ENCODE measurements at places on chromosomes 5 and 9.

GRCh38 chr5:50745221-50745910, 78.9 kb downstream of the PARP8 start:
- DNase-seq, result no peak

GRCh38 chr5:137828180-137828579, 39.5 kb upstream of the MYOT start:
- no peak for DNase-seq

GRCh38 chr5:171386861-171387344, 746 bp upstream of the NPM1 start:
- no peak for DNase-seq

DNA sequence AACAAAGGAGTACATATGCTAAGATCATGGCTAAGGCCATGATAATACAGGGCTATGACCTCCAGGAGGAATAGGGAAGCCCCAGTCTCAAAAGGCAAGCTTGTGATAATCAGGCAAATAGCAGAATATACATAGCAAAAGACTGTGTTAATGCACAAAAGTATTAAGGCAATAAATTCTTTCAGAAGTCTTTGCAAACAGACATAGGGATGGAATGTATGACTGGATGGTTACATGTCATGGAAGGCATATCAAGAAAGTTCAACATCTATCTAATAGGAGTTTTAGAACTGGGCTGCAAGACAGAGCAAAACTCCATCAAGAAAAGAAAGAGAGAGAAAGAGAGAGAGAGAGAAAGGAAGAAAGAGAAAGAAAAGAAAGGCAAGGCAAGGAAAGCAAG, 264.5 kb upstream of the CDH6 start:
- no peak for DNase-seq

GRCh38 chr5:136190091-136190720, 2.8 kb downstream of the SMIM32 start:
- no peak for DNase-seq

GRCh38 chr5:149489605-149490037, 61.6 kb downstream of the CSNK1A1 start:
- no peak for DNase-seq

DNA sequence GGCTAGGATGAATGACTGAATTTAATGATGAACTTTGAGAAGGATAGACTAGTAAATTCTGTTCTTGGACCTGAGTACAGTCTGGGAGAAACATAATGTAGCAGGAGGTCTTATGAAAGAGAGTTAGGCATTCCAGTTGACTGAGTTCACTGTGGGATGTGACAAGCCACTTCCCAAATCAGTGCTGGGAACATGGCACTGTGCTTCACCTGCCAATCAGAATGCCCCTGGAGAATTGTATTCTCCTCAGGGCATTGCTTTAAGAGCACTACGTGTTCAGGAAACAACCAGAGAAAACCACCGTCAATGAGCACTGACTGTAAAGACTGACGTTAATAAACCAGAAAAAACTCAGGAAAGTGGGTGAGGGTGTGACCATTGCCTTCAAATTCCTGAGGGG, 1.2 kb downstream of the CCDC107 start:
- DNase-seq, result no peak

DNA sequence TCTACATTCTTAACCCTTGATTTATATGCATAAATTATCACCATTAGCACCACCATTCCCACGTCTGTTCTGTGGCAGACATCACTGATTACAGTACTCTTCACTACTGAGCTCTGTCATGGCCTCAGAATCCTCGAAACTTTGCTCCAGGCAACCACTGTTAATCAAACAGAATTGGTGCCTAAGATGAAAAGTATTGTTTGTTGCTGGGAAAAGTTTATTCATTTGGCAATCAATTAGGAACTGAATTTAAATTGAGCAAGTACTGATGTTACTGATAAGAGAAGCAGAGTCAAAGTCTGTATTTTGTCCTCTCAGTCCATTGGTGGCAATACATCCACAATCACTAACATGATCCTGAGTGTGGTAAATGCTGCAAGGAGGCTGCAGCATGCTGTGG, 12.8 kb downstream of the SLC1A1 start:
- DNase-seq, result no peak

- no peak for DNase-seq
Measured at GRCh38 chr5:93100428-93100827, 480.6 kb downstream of the NR2F1-AS1 start.

DNA sequence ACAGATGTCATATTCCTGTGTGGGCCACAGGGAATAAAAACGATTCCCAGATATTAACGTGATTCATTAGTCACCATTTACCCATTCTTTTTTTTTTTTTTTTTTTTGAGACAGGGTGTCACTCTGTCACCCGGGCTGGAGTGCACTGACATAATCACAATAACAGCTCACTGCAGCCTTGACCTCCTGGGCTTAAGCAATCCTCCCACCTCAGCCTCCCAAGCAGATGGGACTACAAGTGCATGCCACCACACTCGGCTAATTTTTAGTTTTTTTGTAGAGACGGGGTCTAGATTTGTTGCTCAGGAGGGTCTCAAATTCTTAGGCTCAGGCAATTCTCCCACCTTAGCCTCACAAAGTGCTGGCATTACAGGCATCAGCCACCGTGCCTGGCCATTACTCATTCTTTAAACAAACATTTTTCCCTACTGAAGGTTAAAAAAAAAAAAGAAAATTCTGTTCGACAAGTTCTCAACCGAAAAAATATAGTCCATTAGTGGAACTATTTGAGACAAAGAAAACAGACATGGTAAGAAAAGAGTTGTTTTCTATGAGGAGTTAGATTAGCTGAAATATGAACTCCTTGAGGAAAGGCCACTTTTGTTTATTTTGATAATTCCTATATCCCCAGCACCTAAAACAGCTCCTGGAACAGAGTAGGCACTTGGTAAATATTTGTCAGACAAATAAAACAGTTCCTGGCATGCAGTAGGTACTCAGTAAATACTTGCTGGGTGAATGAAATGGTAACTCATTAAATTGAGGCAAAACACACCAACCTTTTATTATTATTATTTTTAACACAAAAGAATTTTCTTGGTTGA, 32.1 kb upstream of the PDCL start:
- no peak for DNase-seq

- DNase-seq, result no peak
Measured at GRCh38 chr5:149349382-149349781, 4.1 kb downstream of the GRPEL2 start.

- DNase-seq, result no peak
Measured at GRCh38 chr5:140575309-140575708, 10.7 kb downstream of the SLC35A4 start.

GRCh38 chr9:133054966-133055365, 6.8 kb upstream of the CEL start:
- no peak for DNase-seq

GRCh38 chr9:82412586-82413305, 424.2 kb downstream of the SPATA31D1 start:
- no peak for DNase-seq

- DNase-seq, result no peak
Measured at GRCh38 chr9:2181792-2182191, 166.6 kb downstream of the SMARCA2 start.

- DNase-seq, result no peak
Measured at GRCh38 chr5:178624631-178625546, 2.0 kb downstream of the CLK4 start.

DNA sequence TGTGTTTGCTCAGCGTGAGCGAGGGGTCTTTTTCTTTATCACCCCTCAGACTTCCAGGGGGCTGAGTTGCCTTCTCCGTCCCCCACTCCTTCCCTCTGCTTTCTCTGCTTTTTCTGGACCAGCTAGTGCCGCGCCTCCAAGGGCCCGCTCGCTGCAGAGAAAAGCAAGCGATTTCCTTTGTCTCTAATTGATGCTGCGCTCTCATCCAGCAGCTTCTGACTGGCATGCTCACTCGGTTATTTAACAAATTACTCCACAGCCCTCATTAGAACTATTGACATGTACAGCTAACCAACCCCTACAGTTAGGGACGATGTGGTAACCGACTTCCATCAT, 288.0 kb downstream of the ELAVL2 start:
- DNase-seq, result no peak

- DNase-seq, result no peak
Measured at GRCh38 chr5:180399401-180400215, 46.5 kb upstream of the GFPT2 start.

- DNase-seq, result no peak
Measured at GRCh38 chr5:80990527-80990926, 30.4 kb downstream of the RASGRF2 start.

GRCh38 chr5:160169326-160169725, 50.1 kb upstream of the PWWP2A start:
- no peak for DNase-seq

- no peak for DNase-seq
Measured at GRCh38 chr5:179326122-179326927, 18.9 kb downstream of the ADAMTS2 start.

- DNase-seq, result no peak
Measured at GRCh38 chr9:112401175-112401815, 21.4 kb downstream of the HSDL2 start.

- no peak for DNase-seq
Measured at GRCh38 chr5:38451074-38451725, 105.2 kb downstream of the LIFR start.

DNA sequence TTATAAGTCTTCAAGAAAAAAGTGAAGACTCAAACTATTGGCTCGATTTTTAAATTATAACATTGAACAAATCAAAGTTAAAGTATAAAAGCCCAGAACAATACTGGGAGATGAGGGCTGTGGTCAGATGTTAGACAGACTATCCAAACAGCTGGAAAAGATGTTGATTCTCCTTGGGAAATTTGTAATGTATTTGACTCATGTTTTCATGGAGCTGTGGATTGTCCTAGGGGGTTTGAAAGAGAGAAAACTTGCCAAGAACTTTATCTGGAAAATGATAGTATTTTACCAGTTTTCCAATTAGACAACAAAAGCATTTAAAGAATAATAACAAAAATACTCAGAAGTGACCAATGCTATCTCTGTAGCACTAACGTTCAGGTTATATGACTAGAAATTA, 339.2 kb downstream of the ARL15 start:
- DNase-seq, result no peak

DNA sequence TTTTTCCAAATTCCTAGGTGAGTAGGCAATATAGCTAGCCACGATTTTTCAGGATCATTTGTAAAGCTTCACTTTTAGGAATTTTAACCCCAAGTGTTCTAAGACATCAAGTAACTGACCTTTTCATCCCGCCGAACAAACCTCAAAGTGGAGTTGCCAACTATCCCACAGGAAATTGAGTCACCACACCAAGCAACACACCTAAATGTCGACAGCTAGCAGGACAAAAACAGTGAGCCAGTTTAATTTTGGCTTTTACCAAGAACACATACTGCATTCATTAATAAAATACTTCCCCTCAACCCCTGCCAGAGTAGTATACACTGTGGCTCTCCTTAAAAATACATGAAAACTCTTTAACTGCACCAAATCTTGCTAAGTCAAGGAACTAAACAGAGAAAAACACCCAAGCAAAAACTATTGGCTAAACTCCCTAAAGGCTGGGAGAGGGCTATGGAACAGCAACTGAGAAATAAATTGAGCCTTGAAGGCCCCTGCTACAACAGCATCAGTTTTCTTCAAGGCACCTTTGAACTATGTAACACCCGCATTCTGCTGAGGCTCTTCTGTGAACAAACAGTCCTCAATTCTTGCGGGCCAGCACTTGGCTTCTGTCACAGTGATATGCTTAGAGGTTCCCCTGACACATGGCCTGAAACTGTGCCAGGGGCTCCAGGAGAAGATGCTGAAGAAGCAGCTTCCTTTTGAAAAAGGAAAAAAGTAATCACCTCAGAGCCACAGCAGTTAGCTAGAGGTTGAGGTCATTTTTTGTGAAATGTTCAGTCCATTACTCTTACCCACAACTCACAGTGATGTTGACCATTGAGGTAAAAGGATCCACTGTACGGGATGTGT, 459.6 kb downstream of the RAB3C start:
- DNase-seq, result no peak

GRCh38 chr9:27701587-27701986, 128.3 kb upstream of the C9orf72 start:
- DNase-seq, result no peak

- DNase-seq, result no peak
Measured at GRCh38 chr5:130890610-130891009, 274.4 kb downstream of the HINT1 start.

- DNase-seq, result no peak
Measured at GRCh38 chr5:130043834-130044233, 139.6 kb downstream of the CHSY3 start.

DNA sequence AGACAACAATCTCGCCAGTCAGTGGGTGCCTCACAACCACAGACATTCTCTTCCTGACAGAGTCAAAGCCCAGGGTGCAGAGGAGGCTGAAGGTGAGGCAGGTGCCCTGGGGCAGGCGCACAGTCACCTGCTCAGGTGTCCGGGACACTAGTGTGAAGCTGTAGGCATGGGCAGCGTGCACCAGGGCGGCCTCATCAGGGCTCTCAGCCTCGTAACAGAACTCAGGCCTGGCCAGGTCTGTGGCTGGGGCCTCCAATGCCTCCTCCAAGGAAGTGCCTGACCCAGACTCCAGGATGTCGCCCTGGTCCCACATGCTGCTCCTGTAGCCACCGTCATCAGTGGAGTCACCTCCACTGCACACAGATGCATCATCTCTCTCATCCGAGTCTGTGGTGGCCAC, 198.7 kb downstream of the PTTG1 start:
- DNase-seq, result no peak

GRCh38 chr9:71363286-71363961, 242.0 kb upstream of the TRPM3 start:
- DNase-seq, result no peak

- DNase-seq, result no peak
Measured at GRCh38 chr5:1007221-1007680, 1.4 kb upstream of the NKD2 start.

DNA sequence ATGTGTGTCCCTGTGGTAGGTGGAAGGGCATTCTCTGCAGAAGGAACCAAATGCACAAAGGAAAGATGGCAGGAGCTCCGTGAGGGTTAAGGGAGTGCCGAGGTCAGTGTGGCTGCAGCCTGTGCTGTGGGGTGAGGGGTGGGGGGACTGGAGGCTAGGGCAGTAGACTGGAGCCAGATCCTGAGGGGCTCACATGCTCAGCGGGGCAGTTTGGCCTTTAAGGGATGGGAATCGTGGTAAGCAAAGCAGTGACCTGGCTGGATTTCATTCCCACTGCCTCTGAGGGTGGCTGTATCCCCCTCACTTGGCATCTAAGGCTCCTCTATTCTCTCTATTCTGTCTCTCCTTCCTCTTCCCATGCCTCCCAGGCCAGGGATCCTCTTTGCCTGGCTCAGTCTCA, 15.6 kb downstream of the PITX1 start:
- no peak for DNase-seq

GRCh38 chr5:96150007-96150406, 188.4 kb upstream of the ELL2 start:
- no peak for DNase-seq

DNA sequence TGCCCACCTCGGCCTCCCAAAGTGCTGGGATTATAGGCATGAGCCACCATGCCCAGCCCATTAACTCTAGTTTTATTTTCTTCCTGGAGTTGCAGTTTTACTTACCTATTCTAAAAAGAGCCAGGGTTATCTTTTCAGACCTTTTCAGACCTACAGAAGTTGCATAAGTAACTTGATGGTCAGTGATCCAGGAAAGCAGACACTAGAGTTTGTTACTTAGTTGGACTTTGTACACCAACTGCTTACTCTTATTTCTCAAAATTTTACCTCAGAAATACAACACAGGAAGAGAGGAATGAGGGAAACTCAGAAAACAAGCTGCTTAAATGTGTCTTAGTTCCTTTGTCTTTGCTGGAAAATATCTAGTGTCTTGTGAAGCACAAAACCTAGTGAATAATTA, 25.4 kb downstream of the RAD23B start:
- no peak for DNase-seq

Measured in stimulated activated CD4-positive, alpha-beta T cell treated with anti-CD3 and anti-CD28 coated beads, Interleukin-12 subunit alpha, Interleukin-12 subunit beta, amount 100 ng/mL, for 24 hours (primary cell).